ENCODE measurements at places on chromosomes 3 and 15.

- DNase-seq, result no peak
These were observed 24.4 kb downstream of the ISG20 start for GRCh38 chr15:88663141-88663621.

- DNase-seq, result no peak
These were observed 2.4 kb downstream of the HTD2 start for GRCh38 chr3:58308728-58309127.

- no peak for DNase-seq
These were observed 21.0 kb downstream of the PDZRN3 start for GRCh38 chr3:73603762-73604171.

GRCh38 chr3:61060411-61060861 lies 190.8 kb downstream of the FHIT start:
- no peak for DNase-seq

DNA sequence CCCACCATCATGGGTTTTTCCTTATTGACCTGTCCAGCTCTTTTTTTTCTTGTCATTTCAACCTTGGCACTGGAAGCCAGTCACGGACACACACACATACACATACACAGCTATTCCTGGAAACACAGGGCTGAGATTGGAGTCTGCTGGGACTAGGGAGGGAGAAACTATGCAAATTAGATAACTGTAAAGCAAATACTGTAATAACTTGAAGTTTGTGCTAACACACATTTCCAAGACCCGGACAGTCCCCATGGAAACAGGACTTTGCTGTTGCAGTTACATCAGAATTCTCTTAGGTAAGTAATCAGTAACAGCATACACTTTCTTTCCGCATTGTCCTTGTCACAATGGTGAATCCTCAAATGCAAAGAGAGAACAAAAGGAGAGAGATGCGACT lies 304.4 kb downstream of the KBTBD8 start:
- no peak for DNase-seq
